ENCODE measurements at places on chromosomes 11 and 22. TPM values are rescaled to one million over a fixed set of nuclear protein-coding genes. Genes with fewer than 3 reads are reported as not detected.

DNA sequence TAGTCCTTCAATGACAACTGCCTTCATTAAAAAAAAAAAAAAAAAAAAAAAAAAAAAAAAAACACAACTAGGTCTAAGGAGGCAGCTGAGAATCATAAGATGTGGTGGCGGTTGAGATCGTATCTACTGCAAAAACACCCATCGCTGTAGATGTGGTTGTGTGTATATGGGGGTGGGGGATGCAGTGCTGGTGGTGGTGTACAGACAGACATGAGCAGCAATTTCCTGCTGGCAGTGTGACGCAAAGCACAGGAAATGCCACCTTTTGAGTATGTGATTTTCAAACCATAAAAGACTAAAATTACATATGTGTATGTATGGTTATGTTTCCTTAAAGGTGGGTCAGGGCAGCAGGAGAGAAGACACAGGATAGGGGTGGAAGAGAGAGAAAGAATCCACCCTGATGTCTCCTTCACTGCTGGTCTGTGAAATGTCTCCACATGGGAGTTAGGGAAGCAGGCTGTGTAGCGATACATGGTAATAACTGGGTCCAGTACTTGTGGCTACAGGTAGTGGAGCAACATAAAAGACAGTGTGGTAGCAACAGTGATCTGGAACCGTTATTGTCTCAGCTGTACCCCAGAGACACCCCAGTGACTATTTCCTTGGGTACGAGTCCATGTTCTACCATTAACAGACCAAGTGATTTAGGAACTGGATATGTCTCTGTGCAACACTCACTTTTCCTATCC, 57.9 kb downstream of the SYTL2 start:
- no peaks in the 10 kb centered on the region for H3K27me3 ChIP-seq
- H3K36me3 ChIP-seq = no peaks in the 10 kb centered on the region
- DNase-seq = peak; percentile 35
- no peak overlapping the region for H3K4me3 ChIP-seq

- no peaks in the 10 kb centered on the region for H3K4me1 ChIP-seq
- no peak overlapping the region for H3K4me3 ChIP-seq
- peak; percentile 35 for DNase-seq
- H3K36me3 ChIP-seq = no peaks in the 10 kb centered on the region
- peaks cover 8% of the 10 kb centered on the region for H3K27me3 ChIP-seq
- no peak overlapping the region for H3K27ac ChIP-seq
Measured at GRCh38 chr11:70755410-70756158, 357.3 kb downstream of the CTTN start.

DNA sequence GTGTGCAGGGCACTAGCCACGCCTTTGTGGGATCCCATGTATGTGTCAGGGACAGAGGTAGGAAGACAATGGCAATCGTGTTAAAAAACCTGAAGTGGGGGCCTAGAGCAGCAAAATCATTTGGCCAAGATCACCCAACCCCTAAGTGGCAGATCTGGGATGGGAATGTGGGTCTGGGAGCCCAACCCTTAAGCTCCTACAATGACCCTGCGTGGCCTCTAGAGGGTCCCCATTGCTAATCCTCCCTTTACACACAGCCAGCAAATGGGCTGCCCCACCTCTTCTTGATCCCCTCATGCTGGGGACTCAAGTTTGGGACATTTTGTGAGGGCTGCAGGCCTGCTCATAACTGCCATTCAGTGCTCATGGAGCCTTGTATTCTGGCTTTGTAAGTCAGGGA, 73.2 kb upstream of the SUSD2 start:
- H3K27me3 ChIP-seq = no peaks in the 10 kb centered on the region
- DNase-seq = no peak
- no peak overlapping the region for H3K27ac ChIP-seq
- no peaks in the 10 kb centered on the region for H3K4me1 ChIP-seq
- no peaks in the 10 kb centered on the region for H3K36me3 ChIP-seq

GRCh38 chr22:39664485-39665200, 94.1 kb downstream of the CACNA1I start:
- no peaks in the 10 kb centered on the region for H3K36me3 ChIP-seq
- no peak for DNase-seq
- no peak overlapping the region for H3K27ac ChIP-seq
- no peaks in the 10 kb centered on the region for H3K4me1 ChIP-seq
- no peak overlapping the region for H3K4me3 ChIP-seq

- DNase-seq = no peak
- peaks cover 47% of the 10 kb centered on the region for H3K36me3 ChIP-seq
- no peak overlapping the region for H3K4me3 ChIP-seq
- H3K27me3 ChIP-seq = no peaks in the 10 kb centered on the region
- no peak overlapping the region for H3K27ac ChIP-seq
Measured at GRCh38 chr11:60889869-60890311, 16.5 kb downstream of the PRPF19 start.

- no peaks in the 10 kb centered on the region for H3K36me3 ChIP-seq
- no peaks in the 10 kb centered on the region for H3K27me3 ChIP-seq
- no peak overlapping the region for H3K4me3 ChIP-seq
- DNase-seq = no peak
- H3K27ac ChIP-seq = no peak overlapping the region
Measured at GRCh38 chr11:2746401-2747247, 46.8 kb upstream of the KCNQ1OT1 start.

DNA sequence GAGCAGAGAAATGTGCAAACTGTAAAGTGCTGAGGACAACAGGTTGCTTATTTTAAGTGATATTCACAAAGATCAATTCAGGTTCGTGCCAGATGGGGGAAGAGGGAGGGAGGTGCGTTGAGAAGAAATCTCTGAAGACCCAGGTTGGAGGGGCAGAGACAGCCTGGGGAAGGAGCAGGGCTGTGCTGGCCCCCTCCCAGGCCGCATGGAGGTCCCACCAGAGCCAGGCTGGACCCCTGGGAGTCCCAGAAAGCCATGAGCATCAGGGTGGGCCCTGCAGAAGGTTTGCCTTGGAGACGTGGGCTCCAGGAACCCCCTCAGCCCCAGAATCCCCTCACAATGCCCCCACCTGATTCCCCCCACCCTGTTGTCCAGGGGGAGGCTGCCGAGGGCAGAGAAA, 47.4 kb downstream of the IGLL1 start:
- H3K27me3 ChIP-seq = no peaks in the 10 kb centered on the region
- H3K27ac ChIP-seq = no peak overlapping the region
- H3K36me3 ChIP-seq = no peaks in the 10 kb centered on the region
- no peaks in the 10 kb centered on the region for H3K4me1 ChIP-seq

Gene YPEL1
- total RNA-seq = 42.1 TPM

Gene CNTF
- total RNA-seq = 8.5 TPM

DNA sequence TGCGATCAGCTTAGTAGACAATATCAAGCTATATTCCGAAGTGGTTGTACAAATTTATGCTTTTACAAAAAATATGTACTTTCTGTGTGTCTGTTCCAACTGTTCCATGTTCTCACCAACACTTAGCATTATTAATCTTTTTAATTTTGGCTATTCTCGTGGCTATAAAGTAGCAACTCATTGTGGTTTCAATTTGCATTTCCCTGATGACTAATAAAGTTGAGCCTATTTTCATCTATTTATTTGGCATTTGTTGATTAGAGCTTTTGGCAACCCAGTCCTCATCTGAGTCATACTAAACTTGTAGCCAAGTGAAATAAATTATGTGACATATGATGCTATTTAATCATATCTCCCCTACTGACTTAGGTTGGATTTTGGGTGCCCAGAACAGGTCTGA, 115.9 kb downstream of the FBXO7 start:
- H3K27me3 ChIP-seq = no peaks in the 10 kb centered on the region
- H3K4me1 ChIP-seq = no peaks in the 10 kb centered on the region
- H3K36me3 ChIP-seq = no peaks in the 10 kb centered on the region
- DNase-seq = no peak
- H3K27ac ChIP-seq = no peak overlapping the region
- H3K4me3 ChIP-seq = no peak overlapping the region

DNA sequence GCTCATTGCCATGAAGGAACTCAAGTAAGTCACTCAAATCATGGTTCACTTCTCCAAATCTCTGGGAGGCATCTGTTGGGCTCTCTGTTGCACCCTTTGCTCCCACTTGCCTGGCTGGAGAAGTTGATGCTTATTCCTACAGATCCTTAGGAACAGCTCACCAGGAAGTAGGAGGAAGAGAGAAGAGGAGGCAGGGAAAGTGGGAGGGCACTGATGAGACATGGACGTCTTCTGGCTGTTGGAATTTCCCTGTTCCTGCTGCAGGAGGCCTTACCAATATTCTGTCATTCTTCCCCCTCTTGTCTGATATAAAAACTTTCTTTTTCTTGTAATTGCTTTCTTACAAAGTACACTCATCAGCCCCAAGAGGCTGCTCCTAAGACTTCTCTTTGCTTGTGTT, 13.6 kb downstream of the POLR2F start:
- no peak overlapping the region for H3K4me3 ChIP-seq
- no peak for DNase-seq
- no peak overlapping the region for H3K27ac ChIP-seq
- H3K4me1 ChIP-seq = peaks cover 5% of the 10 kb centered on the region

Gene CCDC85B
- total RNA-seq = 25.4 TPM

GRCh38 chr11:70364745-70365543, 33.4 kb upstream of the CTTN start:
- no peak for DNase-seq
- peaks cover 46% of the 10 kb centered on the region for H3K36me3 ChIP-seq
- H3K27ac ChIP-seq = no peak overlapping the region
- no peak overlapping the region for H3K4me3 ChIP-seq

DNA sequence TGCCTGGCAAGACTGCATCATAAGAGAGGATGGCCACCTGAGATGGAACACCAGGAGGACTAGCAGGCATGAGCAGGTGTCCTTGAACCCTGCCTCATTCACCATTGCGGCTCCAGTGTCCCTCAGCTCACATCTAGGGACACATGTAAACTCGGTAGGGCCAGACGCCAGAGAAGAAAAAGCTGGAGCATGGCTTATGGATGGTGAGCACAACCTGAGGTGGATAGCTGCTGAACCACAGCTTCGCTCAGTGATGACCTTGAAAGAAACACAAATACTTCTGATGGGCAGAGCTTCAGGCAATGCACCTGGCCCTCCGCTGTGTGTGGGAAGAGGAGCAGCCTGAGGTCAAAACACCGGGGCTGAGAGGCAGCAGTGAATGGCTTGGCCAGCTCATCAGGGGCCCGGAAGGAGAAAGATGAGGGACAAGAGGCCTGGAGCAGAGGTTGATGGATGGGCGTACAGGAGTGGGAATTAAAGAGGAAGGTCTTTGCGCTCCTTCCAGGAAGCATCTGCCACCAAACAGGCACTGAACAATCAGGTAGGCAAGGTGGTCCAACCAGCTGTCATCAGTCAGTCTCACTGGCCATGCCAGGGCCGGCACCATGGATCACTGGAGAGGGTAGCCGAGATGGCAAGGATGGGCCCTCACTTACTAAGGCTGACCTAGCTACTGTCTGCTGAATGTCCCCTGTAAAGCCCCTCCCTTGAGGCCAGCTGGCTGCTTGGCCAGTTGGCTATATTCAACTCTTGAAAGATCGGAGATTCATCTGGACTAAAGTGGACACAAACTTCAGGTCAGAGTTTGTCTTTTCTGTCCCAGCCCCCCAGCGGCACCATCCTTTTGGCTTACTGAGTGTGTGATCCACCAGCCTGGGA, 89.7 kb downstream of the MYEOV start:
- no peak for DNase-seq
- no peaks in the 10 kb centered on the region for H3K4me1 ChIP-seq
- no peak overlapping the region for H3K4me3 ChIP-seq
- H3K27me3 ChIP-seq = no peaks in the 10 kb centered on the region

DNA sequence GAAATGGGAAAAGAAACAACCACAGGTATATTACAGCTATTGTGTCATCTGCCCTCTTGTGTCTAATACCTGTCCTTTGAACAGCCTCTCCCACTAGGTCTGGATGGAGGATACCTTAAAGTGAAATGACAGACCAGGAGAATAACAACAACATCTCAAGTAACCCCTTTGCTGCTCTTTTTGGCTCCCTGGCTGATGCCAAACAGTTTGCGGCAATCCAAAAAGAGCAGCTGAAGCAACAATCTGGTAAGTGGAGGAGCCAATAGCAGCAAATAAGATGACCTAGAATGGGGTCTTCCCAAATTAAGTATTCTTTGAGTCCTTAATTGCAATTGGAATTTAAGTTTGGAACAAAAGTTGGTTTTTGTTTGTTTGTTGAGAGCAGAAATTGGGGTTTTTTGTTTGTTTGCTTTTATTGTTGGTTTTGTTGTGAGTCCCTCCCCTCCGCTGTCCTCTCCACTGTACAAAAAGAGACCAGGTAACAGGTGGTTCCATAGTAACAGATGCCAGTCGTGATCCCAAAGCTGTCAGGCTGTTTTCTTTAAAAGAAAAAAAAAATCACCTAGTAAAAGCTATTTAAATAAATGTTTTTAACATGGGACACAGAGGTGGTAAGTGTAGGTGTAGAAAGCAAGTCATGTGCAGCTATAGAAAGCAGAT, 5.7 kb downstream of the UBE4A start:
- no peak overlapping the region for H3K4me3 ChIP-seq
- H3K27me3 ChIP-seq = no peaks in the 10 kb centered on the region
- no peak for DNase-seq
- H3K27ac ChIP-seq = peak overlapping the region; percentile 78

DNA sequence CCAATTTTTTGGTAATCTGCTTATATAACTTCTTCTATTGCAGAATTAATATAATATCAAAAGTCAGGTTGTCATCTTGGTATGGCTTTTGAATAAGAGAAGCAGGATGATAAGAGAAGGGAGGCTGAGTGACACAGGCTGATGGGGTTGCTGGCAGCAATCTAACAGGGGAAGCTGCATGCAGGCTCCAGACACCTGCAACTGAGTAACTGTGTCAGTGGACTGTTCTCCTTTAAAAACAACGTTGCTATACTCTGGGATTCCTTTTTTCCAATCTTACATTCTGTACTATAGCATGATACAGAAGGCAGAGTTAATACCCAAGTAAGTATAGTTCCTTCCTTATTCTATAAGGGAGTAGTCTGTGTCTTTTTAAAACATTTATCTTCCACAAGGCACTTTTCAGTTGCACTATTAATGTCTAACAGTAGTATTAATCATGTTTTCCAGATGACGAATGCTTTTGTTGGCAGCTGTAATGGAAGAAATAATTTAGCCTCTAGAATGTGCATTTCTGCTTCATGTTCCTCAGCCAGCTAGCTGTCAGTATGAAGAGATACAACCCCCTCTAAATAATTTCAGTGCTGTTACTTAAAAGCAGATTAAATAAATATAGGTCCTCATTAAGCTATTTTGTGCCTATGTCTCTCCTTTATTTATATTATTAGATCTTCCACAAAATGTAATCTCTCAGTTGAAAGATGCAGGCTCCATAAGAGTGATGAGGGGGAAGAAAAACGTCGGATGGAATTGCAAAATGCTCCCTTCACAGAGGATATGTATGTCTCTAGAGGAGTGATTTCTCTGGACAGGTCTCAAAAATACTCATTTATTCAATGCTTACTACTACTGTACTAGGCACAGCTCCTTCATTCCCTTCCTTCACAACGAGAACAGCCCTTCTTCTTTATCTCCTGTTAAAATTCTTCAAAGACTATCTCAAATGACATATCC, 50.8 kb downstream of the ATG16L2 start:
- H3K4me1 ChIP-seq = peaks cover 10% of the 10 kb centered on the region
- H3K27ac ChIP-seq = peak overlapping the region; percentile 21
- no peaks in the 10 kb centered on the region for H3K27me3 ChIP-seq

All from gastrocnemius medialis (tissue), 4 donors.